Fibroblast of mammary gland (primary cell): ENCODE measurements at places on chromosomes 6 and 20.

GRCh38 chr6:47306887-47307286 is 2.8 kb downstream of the TNFRSF21 start:
- DNase-seq, result no peak

DNA sequence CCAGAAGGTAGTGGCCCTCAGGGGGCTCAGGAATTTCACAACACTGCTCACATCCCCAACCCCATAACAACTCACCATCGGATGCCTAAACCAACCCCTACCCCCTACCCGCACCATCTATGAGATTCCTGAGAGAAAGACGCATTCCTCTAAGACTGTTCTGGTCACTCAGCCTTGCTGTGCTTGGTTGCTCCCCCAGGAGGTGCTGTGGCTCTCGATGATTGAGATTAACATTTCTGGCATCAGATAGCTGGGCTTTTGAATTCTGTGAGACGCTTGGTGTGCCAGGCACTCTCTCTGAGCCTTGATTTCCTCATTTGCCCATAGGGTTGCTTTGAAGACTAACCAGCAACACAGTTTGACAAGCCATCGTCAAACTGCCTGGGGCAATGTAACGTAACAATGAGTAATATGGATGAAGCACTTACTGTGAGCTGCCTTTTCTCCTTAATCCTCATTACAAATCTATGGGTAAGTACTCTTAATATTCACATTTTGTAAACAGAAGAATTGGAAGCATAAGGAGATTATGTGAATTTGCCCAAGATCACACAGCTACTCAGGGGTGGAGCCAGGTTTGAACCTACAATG is 978 bp downstream of the WFDC6 start:
- no peak for DNase-seq

DNA sequence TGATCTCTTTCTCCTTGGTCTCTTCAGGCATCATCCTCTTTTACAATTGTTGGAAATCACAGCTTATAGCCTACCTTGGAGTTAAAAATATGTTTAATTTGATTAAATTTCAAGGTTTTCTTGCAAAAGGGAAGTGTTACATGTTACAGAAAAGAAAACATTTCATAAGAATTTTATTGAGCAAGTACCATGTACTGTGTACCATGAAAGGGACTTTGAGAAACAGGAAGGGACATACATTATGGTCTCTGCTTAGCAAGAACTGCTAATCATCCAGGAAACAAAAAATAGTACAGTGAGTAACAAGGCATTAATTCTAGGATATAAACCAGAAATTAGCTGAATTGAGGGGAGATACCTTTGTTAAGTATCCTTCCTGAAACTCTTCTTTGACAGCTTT is 145.3 kb upstream of the SPACA1 start:
- DNase-seq, result no peak

DNA sequence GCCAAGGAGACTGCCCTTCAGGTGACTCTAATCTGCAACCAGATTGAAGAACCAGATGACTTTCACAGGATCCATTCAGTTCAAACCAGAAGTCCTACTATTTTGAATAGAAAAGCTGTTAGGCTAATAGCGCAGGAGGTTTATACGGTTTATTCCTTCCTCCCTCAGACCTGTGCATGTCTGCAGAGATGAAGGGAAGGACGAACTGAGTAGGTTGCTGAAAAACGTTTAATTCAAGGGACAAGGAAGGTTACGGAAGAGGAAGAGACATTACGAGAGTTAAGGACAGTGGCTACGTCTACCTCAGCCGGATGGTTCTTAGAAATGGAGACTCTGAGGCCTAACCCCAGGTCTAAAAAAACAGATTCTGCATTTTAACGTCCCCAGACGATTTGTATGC is 978 bp downstream of the AURKA start:
- no peak for DNase-seq

DNA sequence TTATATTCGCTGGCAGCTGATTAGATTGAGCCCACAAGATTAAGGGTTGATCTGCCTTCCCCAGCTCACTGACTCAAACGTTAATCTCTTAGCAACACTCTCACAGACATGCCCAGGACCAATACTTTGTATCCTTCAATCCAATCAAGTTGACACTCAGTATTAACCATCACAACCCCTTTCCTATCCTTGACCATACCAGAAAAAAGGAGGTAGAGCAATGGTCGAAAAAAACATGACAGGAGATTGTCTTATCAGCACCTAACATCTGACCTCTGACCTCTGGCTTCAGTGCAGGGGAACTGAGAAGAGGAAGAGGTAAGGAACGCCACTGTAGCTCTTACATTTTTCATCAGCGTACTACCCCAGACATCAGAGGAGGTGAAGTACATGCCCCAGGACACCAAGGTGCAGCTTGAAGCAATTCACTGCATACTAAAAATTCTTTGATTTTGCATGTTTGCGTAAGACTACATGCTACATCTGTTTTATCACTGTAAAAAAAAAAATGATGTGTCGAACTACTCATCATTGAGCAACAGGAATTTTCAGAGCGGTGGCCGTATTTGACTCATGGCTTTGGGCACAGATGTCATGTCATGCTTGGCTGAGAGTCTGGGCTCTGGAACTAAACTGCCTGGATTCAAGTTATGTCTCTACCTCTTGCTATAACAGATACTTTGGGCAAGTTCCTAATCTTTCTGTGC is 188.0 kb upstream of the TAB2 start:
- peak; percentile 90 for DNase-seq

DNA sequence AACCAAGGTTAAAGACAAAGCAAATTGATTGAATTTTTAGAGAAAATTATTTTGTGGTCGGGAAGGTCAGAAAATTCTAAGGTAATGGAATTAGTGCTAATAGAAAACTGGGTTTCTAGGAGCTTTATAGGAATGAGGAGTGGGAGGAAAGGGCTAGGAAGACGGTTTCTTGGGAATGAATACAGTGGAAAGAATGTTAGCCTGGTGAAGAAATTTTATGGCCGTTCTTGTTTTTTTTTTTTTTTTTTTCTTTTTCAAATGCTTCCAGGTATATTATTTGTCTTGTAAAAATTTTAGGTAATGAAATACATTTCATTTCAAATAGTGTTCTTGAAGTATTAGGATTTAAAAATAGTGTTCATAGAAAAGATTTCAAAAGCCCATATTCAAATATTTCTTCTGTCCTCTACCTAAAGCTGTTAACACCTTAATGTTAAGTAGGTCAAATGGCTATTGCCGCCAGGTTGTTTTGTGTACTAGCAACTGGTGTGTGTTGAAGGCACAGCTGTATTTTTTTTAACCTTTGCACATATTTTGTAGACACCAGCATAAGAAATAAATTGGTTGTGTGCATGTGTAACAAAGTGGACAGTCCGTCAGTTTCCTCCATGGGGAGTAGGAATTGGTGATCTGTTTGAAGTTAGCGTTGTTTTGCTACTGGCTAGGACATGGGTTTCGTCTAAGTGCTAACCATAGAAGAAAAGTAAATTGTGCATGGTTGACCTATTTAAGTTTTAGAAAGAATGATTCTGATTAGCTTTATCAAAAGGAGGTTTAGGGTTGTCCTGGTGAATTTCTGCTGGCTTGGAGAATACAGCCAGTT is 32.3 kb downstream of the AFDN start:
- no peak for DNase-seq

DNA sequence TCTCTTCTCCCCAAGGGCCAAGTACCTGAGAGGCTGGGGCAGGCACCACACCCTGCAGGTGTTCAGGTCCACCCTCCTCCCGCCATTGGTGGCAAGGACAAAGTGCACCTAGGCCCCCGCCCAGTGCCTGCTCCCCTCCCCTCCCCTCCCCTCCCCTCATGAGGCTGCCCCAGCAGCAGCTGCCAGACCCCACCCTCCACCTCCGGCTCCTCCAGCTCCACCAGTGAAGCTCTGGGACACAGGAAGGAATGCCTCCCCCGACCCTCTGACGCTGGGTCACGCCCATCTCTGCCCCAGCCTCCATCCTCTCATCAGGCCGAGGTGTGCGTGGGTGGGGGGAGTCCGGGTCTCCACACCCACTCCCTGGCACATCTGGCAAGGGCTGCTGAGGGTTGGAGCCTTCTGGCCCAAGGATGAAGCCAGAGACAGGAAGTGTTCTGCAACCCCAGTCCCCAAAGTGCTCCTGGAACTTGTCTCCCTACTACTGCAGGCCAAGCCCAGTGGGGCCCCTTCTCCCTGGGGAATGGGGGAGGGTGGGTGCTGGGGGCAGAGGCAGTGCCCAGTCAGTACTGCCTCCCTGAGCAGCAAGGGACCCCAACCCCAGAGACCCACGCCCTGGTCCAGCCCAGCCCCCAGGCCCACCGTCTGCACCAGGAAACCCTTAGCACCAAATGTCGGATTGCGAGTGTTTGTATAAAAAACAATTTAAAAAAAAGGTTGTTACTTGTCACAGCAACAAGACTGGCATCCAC is 1.6 kb upstream of the UCKL1 start:
- peak; percentile 65 for DNase-seq

GRCh38 chr20:4891997-4892396 is 109.3 kb downstream of the SLC23A2 start:
- no peak for DNase-seq

DNA sequence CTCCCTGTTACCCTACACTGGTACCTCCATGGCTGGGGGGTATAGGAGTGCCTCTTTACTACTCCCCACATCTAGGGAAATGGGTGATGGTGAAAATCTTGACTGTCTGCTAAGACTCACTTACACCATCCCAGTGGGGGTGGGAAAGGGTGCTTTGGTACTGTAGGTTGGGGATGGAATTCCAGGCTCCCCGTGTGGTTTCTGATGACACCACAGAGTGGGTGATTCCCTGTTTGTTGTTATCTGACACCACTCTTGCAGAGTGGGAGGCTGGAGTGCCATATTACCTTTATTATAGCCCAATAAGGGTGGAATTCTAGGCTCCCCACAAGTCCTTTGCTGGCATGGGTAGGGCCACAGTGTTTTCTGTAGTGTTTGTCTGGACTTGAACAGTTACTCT is 264.6 kb upstream of the MAN1A1 start:
- peak; percentile 44 for DNase-seq

GRCh38 chr20:3262566-3262965 is 23.6 kb upstream of the SLC4A11 start:
- peak; percentile 7 for DNase-seq

DNA sequence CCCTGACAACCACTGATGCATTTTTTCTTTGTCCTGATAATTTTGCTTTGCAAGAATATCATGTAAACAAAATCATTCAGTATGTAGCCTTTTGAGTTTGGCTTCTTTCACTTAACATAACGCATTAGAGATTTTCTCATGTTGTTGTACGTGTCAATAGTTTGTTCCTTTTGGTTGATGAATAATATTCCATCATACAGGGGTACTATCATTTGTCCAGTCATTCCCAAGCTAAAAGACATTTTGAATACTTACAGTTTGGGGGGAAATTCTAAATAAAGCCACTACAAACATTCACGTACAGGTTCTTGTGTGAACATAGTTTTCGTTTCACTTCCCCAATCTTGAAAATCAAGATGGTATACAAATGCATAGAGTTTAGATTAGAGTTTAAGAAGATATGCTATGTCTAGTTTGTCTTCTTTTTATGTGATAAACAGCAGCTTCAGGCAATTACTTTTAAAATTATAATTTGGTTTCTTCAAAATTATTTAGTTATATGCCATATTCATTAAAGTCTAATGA is 5.2 kb downstream of the HAO1 start:
- no peak for DNase-seq

DNA sequence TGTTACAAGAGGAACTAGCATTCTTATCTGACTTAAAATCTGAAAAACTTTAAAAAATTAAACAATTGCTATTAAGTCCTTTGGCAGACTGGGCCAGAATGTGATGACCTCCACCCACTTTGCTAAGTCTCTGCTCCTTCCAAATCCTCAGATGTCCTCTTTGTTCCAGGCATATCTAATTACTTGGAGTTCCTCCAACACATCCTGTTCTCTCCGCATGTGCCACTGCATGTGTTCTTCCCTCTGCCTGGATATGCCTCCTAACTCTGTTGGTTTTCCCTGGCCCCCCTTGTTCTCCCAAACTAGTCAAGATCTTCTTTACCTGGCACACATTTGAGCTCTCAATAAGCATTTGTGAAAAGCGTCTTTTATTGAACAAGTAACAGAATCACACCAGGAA is 23.1 kb downstream of the ELOVL2 start:
- peak; percentile 16 for DNase-seq

- DNase-seq, result no peak
These were observed 344.4 kb downstream of the ESR1 start for GRCh38 chr6:152151920-152152319.

DNA sequence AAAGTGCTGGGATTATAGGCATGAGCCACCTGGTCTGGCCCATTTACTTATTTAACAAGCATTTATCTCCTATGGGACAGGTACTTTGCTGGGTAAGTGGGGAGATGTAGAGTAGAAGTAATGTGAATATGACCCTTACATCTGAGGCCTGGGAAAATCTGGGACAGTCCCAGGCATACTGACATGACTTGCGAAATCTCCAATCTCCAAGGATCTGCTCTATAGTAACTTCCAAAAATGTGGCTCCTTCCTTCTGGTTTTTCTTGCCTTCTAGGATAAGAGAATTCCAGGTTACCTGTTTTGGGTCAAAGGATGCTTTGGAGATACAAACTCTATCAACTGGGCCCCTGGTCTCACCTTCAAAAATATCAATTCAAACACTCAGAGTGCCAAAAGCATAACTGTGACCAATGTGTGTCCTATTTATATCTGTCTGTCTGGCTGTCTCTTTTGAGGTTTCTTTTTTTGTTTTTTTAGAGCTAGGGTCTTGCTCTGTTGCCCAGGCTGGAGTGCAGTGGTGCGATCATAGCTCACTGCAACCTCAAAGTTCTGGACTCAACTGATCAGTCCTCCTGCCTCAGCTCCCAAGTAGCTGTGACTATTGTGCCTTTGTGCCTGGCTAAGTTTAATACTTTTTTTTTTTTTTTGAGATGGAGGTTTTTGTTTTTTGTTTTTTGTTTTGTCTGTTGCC is 11.7 kb upstream of the JARID2 start:
- DNase-seq, result no peak

DNA sequence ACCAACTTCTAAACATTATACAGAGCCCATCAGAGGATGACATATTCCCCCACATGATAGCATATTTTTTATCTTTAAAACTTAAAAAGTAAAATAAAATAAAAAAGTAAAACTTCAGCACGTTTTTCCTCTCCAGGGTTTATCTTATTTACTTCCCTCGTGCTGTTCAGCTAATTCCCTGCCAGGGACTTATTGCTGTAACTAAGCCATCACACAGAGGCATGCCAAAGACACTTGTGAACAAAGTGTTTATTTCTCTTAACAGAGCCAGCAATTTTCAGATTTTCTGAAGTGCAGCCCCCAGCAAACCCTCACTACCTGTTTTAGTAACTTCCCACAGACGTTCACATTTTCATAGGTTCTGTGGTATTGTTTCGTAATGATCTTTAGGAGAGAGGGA is 293.8 kb downstream of the ZNF217 start:
- DNase-seq, result no peak

DNA sequence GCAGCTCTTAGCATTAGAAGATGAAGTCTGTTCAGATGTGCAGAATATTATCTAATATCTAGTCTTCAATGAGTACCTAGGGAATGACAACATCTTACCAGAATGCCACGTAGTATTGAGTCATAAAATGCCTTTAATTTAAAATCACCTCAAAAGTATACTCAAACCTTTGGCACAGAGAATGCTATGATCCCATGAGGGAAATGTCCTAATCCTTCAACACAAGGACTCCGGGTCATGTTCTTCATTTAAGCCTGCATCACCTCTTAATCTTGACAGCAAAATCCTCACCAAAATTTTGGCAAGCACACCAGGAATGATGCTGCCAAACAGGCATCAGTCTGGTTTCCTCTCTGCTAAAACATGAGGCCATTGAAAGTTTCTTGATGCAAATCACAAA is 23.6 kb upstream of the MARCKS start:
- DNase-seq, result peak; percentile 91
